ENCODE measurements at places on chromosomes 13 and 19.
A peak's percentile ranks its signal among the peaks of the same experiment; 100 is the strongest.

GRCh38 chr19:28642787-28643683, 569.9 kb downstream of the UQCRFS1 start:
- no peak for DNase-seq

GRCh38 chr13:50918567-50918966, 9.0 kb downstream of the RNASEH2B start:
- DNase-seq, result no peak

GRCh38 chr13:88857256-88857655, 1186.1 kb downstream of the SLITRK5 start:
- no peak for DNase-seq

- DNase-seq, result peak; percentile 45
Measured at GRCh38 chr19:12938779-12939601, 581 bp downstream of the CALR start.

DNA sequence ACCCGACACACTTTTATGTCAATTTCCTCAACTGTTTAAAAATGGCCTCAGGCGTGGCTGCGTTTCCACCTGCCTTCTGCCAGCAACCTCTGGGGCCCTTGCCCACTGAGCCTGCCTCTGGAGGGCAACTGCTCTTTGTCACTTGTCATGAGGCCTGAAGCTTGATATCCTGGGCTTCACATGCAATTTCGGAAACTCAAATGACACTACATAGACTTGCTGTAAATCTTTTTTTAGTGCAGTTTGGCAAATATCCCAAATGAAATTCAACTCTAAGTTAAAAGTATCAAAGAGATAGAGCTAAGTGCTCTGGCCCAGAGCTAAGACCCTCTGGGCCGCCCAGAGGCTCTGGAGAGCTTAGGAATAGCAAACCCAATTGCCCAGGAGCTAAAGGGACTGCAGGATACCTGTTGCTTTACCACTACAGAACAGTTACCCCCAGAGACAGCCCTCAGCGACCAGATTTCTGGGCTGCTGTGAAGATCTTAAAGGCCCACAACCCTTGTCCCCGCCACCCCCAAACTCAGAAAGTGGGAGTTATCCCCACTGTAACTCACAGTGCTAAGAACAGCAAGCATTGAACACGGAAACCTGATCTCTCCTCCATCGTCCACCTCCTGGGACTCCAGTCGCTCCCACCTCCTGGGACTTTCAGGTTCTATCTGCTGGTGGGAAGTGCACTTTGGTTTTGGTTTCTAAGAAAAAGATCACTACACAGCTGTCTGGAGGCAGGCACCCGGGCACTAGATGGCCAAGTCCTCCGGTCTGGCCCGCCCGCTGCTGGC, 19.4 kb downstream of the GJA3 start:
- DNase-seq, result no peak

GRCh38 chr13:23460309-23460708, 26.8 kb upstream of the SACS start:
- DNase-seq, result no peak

DNA sequence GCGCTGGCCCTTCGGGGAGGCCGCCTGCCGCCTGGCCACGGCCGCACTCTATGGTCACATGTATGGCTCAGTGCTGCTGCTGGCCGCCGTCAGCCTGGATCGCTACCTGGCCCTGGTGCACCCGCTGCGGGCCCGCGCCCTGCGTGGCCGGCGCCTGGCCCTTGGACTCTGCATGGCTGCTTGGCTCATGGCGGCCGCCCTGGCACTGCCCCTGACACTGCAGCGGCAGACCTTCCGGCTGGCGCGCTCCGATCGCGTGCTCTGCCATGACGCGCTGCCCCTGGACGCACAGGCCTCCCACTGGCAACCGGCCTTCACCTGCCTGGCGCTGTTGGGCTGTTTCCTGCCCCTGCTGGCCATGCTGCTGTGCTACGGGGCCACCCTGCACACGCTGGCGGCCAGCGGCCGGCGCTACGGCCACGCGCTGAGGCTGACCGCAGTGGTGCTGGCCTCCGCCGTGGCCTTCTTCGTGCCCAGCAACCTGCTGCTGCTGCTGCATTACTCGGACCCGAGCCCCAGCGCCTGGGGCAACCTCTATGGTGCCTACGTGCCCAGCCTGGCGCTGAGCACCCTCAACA, 1.2 kb downstream of the F2RL3 start:
- DNase-seq, result no peak

DNA sequence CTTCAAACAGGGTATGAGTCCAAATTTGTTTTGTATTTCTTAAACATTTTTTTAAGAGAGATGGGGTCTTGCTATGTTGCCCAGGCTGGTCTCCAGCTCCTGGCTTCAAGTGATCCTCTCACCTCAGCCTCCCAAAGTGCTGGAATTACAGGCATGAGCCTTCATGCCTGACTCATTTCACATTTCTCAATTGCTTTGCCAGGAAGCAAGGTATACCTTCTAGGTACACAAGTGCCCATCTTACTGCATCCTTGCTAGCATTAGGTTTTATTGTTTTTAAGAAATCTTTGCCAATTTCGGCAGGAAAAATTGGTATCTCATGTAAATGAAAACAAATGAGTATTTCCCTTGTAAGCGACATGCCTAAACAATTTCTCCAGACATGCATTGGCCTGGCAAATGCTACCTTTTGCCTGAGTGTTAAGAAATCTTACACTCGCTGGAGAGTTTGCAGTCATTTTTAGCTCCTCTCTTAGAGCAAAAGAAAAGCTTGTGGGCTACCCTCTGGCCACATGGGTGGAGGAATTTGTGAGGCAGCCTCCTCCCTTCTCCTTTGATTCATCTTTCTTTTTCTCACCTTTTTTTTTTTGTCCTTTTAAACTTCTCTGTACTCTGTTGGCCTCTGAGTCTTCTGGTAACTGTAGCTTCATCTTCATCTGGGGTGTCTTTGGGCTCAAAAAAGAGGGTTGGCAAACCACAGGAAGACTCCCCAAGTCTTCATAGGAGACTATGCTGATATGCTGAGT, 33.0 kb downstream of the ACTL9 start:
- DNase-seq, result no peak

GRCh38 chr19:5953680-5954213, 24.2 kb downstream of the RANBP3 start:
- peak; percentile 36 for DNase-seq

GRCh38 chr19:13228561-13228960, 78.3 kb downstream of the IER2 start:
- DNase-seq, result no peak

DNA sequence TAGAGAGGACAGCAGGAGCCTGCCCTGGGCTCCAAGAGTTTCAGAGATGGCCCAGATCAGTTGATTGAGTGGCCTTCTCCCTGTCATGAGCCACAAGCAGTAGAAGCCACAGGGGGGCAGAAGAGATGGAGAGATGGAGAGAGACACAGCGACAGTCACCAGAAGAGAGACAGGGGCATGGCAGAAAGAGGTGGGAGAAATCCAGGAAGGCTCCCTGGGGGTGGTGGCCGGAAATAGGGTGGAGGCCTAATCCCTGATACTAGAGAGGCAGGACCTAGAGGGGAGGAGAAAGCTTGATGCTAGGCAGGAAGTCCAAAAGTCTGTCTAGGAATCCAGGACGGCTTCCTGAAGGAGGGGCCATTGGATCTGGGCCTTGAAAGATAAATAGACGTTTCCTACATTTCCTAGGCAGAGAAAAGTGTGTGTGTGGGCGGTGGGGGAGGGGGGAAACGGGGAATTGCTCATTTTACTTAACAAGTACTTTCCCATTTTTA, 9.6 kb upstream of the TPM4 start:
- DNase-seq, result peak; percentile 37

GRCh38 chr13:47239025-47239424, 342.2 kb upstream of the HTR2A start:
- no peak for DNase-seq

- DNase-seq, result no peak
Measured at GRCh38 chr19:35559781-35560180, 3.7 kb downstream of the ATP4A start.

DNA sequence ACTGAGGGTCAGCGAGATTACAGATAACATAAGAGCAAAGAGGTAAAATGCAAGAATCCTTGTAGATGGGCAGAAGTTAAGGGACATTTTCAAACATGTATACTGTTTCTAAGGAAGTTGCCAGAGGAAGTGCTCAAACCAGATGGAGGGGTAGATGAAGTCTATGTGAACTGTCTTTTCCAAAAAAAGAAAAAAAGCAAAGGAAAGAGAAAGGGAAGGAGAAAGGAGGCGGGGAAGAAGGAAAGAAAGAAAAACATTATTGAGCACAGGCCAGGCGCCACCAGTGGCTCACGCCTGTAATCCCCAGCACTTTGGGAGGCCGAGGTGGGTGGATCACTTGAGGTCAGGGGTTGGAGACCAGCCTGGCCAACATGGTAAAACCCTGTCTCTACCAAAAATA, 5.3 kb downstream of the DMAC2 start:
- no peak for DNase-seq

GRCh38 chr19:38004186-38004520, 97.1 kb downstream of the SIPA1L3 start:
- no peak for DNase-seq

- no peak for DNase-seq
Measured at GRCh38 chr19:20325151-20325550, 158.1 kb downstream of the ZNF486 start.

- no peak for DNase-seq
Measured at GRCh38 chr13:99884913-99885312, 86.7 kb downstream of the ZIC5 start.

DNA sequence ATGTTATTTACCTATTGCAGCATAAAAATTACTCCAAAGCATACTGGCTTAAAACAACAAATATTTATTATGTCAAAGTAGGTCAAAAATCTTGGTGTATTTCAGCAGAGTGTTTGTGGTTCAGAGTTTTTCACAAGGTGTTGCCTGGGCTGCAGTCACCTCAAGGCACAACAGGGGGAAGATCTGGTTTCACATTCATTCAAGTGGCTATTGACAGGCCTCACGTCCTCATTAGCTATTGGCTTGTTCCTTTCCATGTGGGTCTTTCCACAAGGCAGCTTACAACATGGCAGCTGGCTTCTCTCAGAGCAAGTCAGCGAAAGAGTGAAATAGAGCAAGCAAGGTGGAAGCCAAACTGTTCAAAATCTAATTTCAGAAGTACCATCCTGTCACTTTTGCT, 602.9 kb downstream of the OLFM4 start:
- no peak for DNase-seq

DNA sequence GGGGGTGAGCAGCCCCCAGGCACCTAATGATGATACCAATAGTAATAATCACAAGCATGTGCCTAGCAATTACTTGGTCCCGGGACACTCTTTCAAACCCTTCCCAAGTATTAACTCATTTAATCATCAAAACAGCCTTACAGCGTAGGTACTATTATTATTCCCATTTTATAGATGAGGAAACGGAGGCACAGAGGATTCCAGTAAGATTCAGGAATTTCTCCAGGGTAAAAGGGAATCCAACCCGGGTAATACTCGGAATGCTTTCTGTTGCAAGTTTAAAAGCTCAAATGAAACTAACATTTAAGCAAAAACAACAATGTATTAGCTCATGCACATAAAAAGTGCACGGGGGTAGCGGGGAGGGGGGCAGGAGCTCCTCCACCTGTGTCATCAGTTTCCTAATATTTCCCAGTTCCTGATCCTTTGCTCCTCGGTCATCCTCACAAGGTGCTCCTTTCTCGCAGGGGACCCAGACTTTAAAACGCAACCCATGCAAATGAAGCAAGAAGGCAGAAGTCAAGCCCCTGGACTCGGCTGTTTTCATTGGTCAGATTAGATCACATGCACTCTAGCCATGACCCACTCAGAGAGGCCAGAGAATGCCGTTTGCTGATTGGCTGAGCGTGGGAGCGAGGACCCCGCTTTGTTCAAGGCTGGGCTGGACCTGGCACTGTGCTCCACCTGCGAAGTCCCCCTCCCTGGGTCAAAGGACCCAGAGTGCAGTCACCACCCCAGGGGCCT, 38.3 kb upstream of the C19orf12 start:
- no peak for DNase-seq

DNA sequence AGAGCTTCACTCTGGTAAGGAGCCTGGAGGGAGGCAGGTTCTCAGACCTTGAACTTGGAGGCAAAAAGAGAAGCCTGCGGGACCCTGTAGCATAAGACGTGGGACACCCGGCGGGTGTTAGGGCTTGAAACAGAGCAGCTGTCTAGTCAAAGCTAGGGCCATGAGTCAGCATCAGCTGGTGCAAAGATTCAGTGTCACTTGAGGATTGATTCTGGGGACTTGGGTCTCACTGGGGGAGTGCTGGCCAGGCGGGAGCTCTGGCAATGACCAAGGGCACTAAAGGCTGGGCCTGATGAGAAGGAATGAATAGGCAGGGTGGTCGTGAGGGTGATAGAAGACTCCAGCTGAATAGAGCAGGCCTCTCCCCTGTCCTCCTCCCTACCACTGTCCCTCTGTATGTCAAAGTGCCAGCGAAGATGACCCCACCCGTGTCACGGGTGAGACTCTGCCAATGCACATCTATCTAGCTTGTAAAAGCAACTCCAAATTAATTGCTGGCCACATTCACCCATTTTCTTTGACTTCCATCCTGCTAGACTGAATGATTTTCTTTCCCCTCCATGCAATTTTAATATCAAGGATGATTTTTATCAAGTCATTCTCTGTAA, 97.1 kb downstream of the MBNL2 start:
- DNase-seq, result no peak

DNA sequence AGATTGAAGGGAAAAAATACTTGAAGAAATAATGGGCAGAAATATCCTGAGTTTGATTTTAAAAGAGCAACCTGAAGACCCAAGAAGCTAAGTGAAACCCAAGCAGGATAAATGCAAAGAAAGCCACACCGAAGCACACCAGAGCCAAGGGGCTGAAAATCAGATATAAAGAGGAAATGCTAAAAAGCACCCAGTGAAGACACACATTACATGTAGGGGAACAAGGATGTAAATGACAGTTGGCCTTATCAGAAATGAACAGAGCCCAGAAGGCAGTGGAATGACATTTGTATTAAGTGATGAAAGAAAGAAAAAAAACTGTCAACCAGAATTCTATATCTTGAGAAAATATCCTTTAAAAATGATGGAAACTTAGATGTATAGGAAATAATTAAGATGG, 139.1 kb downstream of the SLC7A1 start:
- no peak for DNase-seq

DNA sequence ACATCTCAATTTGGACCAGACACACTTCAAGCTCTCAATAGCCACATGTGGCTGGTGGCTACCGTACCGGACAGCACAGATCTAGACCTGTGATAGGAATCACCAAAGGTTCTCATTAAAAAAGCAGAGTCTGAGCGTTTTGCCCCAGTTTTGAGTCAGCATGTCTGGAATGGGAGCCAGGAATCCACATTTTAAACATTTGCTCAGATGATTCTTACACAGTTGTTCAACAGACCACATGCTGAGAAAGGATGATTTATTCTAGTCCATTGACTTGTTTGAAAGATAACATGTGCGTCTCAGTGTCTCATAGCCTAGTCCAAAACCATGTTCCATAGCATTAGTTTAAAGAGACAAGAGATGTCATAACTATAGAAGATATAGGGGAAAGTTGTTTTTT, 53.4 kb downstream of the FLT3 start:
- DNase-seq, result no peak

GRCh38 chr19:7534531-7535046, 928 bp upstream of the PNPLA6 start:
- DNase-seq, result peak; percentile 45

- no peak for DNase-seq
Measured at GRCh38 chr13:79349011-79349410, 57.0 kb downstream of the RBM26 start.
